ENCODE measurements at places on chromosomes 1 and 21.

- no peak for DNase-seq
These were observed 71.5 kb downstream of the IFI44 start for GRCh38 chr1:78721136-78721535.

- no peak for DNase-seq
These were observed 10.9 kb downstream of the PADI2 start for GRCh38 chr1:17108360-17108759.

DNA sequence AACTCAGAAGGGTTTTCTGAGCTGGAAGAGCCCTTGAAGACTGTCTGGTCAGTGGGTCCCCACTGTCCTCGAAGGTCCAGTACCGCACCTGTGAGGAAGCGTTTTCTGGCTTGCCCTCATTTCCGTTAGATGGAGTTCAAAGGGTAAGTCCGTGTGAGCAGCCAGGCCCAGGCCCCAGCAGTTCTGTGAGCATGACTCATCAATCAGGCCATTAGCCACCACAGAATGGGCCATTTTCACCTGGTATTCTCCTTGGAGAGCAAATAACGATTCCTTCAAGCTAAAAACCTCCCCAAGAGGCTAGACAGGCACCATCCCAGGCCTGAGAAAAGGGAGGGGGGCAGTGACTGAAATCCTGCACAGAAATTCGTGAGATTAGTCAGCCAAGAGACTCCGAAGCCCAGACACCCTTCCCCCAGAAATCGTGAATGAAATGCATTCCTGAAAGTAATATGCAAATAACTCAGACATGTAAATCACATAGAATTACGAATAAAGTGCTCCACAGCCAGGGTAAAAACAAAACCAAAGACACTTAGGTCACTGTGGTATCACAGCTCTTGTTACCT is 66.0 kb downstream of the BCAR3 start:
- no peak for DNase-seq

DNA sequence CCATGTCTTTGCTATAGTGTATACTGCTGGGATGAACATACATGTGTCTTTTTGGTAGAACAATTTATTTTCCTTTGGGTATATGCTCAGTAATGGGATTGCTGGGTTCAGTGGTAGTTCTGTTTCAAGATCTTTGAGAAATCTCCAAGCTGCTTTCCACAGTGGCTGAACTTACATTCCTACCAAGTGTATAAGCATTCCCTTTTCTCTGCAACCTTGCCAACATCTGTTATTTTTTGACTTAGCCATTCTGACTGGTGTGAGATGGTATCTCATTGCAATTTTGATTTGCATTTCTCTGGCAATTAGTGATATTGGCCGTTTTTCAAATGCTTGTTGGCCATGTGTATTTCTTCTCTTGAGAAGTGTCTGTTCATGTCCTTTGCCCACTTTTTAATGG is 37.5 kb upstream of the ANGPTL1 start:
- no peak for DNase-seq

DNA sequence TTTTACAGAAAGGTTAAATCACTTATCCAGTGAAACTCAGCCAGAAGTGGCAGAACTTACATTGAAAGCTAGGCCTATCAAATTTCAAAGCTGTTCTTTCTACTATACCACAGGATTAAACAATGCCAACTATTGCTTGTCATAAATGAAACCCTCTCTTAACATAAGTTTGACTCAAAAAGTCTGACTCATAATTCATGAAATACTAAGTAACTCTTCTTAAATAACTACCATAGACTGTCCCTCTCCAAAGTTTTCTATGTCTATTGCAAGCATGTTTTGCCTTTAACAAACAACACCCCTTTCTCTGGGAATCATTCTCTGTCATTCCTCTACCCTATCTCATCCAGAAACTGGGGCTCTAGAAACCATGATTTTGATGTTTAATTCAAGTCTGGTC is 109.5 kb upstream of the UBE2U start:
- no peak for DNase-seq

DNA sequence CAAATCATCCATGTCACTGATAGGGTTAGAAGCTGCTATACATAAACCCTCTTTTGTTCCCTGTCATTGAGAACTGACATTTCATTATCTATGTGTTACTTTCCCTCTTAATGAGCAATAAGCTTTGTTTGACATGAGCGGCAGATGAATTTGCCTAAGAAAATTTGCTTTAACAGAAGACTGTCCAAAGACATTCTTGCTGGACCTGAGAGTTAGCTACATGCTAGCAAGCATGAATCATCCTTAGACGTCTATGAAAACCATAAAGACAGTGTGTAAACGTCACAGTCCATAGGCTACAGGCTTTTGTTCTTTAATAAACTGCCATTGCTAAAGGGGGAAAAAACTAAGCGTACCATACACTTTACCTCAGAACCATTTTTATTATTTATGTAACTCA is 73.1 kb downstream of the TNFSF4 start:
- DNase-seq, result no peak

DNA sequence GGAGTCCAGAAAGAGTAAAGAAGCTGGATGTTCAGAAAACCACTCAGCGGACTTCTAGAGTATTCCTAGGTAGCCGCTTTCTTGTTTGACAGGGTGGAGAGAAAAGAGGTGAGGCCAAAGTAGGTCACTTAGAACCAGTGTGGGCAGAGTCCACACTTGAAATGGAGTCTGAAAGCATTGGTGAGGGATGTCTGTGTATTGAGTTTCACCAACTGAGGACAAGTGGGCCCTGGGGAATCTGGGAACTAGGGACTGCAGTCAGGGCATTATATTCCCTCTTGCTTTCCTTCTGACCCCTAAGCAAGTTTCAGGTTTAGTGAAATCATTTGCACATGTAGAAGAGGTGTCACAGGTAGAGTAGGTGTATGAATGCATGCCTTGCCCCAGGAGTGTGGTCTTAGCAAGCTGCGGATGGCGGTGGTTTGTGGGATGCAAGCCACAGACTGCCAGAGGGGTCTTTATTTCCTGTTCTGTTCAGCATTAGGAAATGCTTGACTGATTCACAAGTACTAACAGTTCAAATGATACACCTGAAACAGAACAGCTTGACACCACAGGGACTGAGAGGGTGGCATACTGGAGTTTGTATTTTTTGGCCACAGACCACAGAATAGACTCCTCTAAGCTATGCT is 1.1 kb upstream of the GNG12 start:
- no peak for DNase-seq

GRCh38 chr21:41064334-41064791 is 103.6 kb upstream of the BACE2 start:
- no peak for DNase-seq

GRCh38 chr1:99496067-99496466 is 149.8 kb upstream of the PALMD start:
- DNase-seq, result no peak

DNA sequence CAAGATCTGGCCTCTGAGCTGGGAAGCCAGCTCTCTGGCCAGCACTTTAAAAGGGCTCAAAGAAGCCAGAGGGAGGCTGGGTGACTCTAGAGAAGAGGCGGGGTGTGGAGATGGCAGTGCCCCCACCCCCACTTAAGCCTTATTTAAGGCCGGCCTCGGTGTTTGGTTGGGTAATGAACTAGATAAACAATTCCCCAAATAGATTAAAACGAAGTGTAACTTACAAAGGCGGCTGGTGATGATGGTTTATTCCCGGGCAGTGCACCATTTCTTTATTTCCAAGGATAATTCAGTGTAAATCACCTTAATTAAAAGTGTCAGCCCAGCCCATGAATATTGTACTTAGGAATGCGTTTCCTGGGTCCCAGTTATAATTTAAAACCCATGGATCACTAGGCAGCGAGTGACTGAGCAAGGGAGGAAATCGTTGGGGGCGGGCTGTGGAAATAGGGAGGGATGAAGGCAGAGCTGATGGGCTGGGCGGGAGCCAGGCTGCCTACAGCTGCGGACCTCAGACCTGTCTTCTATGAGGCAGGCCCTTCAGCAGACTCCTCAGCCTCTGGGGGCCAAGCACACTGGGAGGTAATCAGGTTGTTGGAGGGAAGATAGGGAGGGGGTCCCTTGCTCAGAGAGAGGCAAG is 54.9 kb downstream of the TMEM53 start:
- peak; percentile 28 for DNase-seq

GRCh38 chr1:87977145-87977544 is 648.5 kb downstream of the LMO4 start:
- no peak for DNase-seq
